ENCODE measurements at places on chromosomes 3 and 15.

DNA sequence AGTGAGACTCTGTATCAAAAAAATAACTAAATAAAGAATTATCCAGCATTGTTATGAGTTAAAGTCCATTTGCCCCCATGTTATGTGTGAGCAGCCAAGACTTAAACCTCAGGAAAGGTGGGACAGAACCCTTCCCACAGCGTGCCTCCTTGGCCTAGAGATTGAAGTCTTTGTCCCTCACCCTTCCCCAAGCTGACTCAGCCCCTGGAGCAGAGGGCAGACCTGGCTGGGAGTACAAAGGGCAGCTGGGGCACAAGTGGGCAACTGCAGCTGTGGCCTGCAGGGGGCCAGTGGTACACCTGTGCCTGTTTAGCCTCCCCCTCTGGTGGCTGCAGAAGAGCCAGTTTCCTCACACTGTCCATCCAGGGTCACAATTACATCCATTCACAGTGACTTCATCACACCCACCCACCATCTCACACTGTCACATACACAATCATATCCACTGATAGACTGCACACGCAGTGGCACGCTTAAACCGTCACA, 940 bp upstream of the ACY1 start:
- DNase-seq: no peak

- DNase-seq: no peak
Observed at GRCh38 chr3:114595522-114596028, 301.7 kb downstream of the TIGIT start.

- DNase-seq: no peak
Observed at GRCh38 chr3:64673159-64673715, 14.6 kb downstream of the ADAMTS9 start.

DNA sequence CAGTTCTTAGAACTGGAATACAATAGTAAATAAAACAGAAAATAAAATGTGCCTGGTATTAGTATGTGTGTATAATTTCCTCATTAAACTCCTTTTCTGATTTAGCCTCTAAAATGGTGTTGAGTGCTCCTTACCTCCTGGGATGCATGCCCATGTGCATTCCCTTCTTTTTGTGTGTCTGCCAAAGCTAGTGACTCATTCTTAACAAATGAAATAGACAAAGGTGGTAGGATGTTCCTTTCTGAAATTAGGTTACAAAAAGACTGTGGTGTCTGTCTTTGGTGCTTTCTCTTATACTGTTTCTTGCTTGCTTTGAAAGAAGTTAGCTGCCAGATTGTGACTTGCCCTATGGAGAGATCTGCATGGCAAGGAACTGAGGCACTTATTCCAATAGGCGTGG, 623.7 kb downstream of the GRM7 start:
- DNase-seq: no peak

GRCh38 chr15:76062286-76062685, 2.5 kb downstream of the TMEM266 start:
- no peak for DNase-seq

DNA sequence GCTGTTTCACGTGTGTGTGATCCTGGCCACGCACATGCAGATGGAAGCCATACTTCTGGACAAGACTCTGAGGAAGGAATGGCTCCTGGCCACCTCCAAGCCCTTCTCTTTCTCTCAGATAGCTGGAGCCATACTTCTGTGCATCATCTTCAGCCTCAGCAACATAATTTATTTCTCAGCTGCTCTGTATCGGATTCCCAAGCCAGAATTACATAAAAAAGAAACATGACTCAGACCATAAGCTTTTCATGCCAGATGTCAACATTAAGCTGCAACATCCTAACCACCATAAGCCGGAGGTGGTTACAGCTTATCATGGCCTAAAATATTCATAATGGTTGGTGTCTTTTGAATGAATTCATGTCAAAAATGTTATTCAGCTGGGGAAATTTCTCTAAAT, 10.6 kb upstream of the KIF23 start:
- DNase-seq: no peak

DNA sequence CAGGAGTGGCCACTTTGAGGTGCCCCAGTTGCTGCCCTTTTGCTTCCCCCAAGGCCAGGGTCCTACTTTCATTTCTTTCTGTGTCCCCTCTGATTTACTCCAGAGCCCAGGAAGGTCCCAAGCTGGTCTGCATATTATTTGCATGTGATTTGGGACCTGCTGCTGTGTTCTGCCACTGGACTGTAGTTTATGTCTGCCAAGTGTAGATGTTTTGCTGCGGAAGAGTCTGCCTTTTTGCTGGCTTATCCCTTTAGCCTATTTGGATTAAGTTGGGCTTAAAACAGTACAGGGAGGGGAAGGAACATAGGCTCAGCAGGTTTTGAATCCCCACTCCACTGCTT, 21.4 kb downstream of the NOX5 start:
- no peak for DNase-seq

GRCh38 chr3:101667844-101668243, 9.1 kb downstream of the ZBTB11 start:
- DNase-seq: no peak

- no peak for DNase-seq
Observed at GRCh38 chr3:17481116-17481515, 261.3 kb downstream of the TBC1D5 start.

DNA sequence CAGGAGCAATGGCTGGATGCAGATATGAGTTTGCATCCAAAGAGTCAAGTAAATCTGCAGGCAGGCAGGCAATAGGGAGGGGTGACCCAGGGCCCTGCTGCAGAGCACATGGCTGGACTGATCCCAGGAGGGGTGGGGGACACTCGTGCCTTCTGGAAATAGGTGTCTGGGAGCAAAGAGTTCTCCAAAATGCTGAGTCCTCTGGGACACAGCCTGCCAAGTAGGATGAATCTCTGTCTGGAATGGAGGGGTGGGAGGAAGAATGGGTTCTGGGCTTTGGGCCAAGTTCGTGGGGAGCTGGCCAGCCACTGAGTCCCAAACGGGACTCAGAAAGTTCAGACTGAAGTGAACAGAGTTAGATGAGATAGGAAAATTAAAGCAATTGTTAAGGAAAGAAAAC, 214.5 kb downstream of the MTHFS start:
- DNase-seq: no peak

Measured in activated naive CD4-positive, alpha-beta T cell (primary cell).